ENCODE measurements at places on chromosomes 5 and 9.

DNA sequence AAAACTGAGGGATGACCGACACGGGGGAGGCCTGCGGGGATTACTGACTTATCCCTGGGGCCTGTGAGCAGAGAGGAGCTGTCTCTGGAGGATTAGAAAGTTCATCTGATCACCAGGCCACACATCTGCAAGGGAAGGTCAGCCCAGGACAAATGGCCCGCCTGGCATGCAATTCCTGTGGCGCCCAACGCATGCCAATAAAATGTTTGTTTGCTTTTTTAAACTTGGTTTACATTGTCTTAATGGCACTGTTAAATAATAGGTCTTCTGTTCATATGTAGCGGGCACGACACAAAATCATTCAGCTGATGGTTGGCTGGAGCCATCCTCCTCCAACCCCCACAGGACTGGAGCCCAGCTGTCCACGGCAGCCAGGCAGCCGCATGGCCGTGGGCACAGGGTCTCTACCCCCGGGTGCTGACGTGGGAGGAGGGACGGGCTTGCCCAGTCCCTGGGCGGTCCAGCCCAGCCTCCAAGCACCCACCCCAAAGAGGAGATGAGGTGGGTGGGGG is 41.0 kb upstream of the SLC12A7 start:
- DNase-seq = no peak

DNA sequence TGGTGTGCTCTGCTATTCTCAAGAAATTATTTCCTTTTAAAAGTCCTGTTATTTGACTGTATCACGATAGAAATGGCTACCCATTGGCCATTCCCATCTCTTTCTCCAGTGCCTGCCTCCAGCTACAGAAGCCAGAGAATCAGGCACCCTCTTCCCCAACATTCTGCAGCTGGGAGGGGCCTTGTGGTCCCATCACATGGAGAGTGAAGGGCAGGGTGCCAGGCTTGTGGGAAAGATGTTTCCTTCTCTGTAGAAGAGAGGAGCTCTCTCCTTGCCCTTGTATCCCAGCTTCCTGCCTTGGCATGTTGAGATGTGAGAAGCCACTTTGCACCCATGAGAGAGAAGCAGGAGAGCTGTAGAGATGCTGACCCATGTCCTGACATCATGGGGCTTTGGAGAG is 465.0 kb downstream of the MTRR start:
- no peak for DNase-seq

- no peak for DNase-seq
Observed at GRCh38 chr9:73579823-73580222, 428.2 kb downstream of the ANXA1 start.

DNA sequence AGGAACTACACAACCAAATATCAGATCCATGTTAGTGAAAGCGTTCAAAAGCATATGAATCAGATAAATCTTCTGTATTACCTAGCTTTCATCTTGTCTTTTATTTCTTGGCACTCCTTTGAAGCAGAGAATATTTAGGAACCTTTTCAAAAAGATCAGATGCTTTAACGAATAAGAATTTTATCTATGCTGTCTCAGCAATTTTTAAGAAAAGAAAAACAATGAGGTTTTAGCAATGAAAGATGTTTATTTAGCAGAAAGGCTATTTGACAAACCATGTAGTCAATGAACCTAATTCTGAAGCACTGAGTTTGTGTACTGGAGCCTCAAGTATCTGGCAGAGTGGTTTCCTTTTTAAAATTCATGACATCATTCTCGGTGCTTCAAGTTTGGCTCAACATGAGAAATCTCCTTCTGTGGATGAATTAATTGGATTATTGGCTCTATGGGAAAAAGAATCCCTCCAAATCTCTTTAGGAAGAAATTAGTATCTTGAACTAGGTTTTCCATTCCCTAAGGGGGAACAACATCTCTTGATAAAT is 534.7 kb downstream of the CAAP1 start:
- DNase-seq = no peak

DNA sequence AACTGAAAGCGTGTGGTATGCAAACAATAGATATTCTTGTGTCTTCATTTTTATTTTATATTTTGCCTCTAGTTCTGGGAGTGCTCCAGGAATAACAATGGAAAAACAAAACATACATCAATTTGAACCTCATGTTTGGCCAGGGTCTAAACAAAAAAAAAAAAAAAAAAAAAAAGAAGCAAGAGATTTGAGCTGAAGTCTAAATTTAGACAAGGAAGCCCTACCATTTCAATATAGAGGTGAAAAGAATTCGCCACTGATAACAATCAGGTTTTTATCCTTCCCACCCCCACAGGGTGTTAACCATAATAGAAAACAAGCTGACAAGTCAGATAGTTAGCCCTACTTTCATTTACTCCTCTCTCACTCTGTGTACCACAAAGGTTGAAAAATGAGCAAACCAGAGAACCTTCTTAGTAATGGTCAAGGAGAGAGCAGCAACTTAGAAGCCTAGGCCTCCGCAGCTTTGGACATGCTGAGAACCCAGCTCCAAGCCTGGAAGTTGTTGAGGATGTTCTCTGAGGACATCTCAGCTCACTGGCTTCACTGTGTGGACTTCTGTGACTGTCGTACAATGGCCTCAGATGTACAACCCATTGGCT is 118.2 kb upstream of the HMHB1 start:
- no peak for DNase-seq

GRCh38 chr5:151664694-151665585 is 21.8 kb downstream of the SPARC start:
- no peak for DNase-seq

Data from activated CD8-positive, alpha-beta memory T cell treated with anti-CD3 and anti-CD28 coated beads for 1 hour (primary cell).